ENCODE measurements at places on chromosomes 1 and 21.

DNA sequence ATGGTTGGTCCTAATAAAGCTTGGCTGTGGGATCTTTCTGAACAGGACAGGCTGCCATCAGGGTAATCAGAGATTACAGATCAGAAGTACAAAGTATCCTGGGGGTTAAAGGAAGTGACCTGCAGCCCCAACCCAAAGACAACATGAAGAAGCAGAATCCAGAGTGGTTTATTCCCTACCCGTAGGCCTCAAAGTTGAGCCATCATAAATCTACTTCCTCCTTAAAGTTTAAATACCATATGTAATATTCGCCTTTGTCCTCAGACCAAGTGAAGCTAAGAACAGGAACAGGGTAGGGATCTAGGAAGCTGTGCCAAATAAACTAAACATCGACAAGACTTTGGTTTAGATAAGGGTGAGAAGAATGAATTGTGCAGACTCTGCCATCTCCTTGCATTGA is 15.9 kb upstream of the DHX9 start:
- no peak for DNase-seq

DNA sequence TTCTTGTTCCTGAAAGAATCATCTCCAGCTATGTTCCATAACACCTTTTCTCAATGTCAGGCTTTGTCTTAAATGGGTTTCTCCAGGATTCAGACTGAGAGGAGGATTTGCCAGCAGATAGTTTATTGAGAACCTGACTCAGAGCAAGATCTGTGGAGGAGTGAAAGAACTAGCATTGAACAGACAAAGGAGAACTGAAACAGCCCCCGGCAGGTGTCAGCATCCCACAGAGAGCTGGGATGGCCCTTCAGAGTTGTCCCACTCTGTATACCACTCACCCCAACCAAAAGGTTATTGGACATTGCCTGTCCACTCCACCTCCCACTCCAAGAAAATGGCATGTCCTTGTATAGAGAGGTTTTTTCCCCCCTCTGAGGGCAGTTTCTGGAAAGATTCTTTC is 270.7 kb downstream of the PAPPA2 start:
- DNase-seq, result no peak

- no peak for DNase-seq
Measured at GRCh38 chr1:62735491-62736171, 47.4 kb upstream of the DOCK7 start.

GRCh38 chr1:205422993-205423642 is 1.3 kb upstream of the LEMD1 start:
- DNase-seq, result no peak

DNA sequence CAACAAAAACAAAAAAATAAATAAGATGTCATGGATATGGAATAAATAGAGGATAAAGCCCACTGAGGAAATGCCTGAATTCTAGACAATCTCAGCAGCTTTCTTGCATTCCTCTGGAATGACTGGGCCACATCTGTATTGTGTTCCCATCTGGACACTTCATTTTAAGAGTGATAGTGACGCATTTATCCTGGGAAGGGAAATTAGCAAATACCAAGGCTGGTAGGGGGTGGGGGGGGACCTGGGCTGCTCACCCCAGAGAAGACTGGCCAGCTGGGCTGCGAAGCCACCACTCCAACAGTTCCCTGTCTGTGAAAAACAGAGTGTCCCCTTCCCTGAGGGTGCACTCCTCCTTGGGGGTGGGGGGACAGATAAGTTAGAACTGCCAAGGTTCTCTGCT is 106.3 kb downstream of the HIVEP3 start:
- no peak for DNase-seq

DNA sequence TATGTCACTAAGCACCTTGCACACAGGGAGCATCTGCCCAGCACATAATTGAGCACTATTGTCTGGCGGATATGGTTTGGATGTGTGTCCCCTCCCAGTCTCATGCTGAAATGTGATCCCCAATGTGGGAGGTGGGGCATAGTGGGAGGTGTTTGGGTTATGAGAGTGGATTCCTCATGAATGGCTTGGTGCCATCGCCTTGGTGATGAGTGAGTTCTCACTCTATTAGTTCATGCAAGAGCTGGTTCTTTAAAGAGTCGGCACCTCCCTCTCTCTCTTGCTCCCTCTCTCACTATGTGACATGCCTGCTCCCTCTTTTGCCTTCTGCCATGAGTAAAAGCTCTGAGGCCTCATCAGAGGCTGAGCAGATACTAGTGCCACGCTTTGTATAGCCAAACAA is 9.5 kb downstream of the CTSK start:
- DNase-seq, result no peak
